ENCODE measurements at places on chromosomes 12 and 14.

GRCh38 chr14:86015941-86016340 lies 486.0 kb downstream of the FLRT2 start:
- DNase-seq = no peak

GRCh38 chr14:78614593-78614992 lies 444.4 kb downstream of the NRXN3 start:
- no peak for DNase-seq

- DNase-seq = no peak
Observed at GRCh38 chr14:76937181-76938091, 91.1 kb downstream of the IRF2BPL start.

- no peak for DNase-seq
Observed at GRCh38 chr12:3722368-3722767, 30.5 kb downstream of the CRACR2A start.

- DNase-seq = no peak
Observed at GRCh38 chr14:68450391-68451120, 342.3 kb downstream of the ZFP36L1 start.

DNA sequence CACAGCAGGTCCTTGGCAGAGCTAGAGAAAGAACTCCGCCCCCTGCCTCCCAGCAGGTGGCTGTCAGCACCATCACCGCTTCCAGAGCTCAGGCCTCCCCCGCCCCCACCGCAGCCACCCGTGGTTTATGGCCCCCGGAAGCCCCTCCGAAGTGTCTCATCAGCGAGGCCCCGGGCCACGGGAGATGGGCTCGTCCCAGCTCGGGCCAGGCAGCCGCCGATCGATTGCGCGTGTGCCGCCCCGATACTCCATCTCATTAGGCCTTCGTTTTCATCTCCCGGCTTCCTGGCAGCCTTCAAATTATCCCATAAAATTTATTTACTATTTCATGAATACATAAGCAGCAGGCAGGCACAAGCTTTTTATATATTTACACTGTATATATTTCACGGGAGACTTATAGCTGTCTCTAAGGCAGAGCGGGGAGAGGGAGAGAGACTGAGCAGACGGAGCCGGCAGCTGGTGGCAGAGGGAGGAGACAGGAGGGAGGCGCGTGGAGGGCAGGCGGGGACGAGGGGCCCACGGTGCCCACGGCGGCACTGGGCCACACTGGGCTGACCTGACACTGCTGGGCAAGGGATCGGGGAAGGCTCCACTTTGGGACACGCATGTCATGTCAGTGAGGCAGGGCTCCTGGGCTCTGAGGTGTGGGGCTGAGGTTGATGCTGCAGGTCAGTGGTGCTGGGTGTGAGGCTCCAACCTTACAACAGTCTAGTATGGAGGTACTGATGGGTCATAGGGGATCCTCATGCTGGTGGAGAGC lies 241.2 kb downstream of the RBM19 start:
- no peak for DNase-seq

DNA sequence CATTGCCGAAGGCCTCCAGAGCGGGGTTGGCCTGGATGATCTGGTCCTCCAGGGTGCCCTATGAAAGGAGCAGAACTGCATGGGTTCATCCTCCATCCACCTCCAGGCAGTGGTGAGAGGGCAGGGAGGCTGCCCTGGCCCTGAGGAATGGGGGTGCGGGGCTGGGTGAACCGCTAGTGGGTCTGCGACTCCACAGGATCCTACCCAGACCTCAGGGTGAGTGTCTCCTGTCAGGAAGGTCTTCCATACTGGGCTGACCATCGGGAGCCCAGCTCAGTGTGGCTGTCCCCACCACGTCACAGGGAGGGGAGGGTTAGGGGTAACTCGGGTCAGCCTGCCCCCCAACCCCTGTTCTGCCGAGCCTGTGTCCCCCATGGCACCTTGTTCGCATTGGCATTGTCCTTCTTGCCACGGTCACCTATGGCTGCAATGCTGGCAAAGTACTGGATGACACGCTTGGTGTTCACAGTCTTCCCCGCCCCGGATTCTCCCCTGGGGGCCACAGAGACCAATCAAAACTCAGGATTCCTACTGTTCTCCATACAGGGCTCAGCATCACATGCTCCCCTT lies 3.7 kb downstream of the MYH6 start:
- no peak for DNase-seq

- no peak for DNase-seq
Observed at GRCh38 chr12:103373088-103373523, 122.7 kb downstream of the C12orf42 start.

DNA sequence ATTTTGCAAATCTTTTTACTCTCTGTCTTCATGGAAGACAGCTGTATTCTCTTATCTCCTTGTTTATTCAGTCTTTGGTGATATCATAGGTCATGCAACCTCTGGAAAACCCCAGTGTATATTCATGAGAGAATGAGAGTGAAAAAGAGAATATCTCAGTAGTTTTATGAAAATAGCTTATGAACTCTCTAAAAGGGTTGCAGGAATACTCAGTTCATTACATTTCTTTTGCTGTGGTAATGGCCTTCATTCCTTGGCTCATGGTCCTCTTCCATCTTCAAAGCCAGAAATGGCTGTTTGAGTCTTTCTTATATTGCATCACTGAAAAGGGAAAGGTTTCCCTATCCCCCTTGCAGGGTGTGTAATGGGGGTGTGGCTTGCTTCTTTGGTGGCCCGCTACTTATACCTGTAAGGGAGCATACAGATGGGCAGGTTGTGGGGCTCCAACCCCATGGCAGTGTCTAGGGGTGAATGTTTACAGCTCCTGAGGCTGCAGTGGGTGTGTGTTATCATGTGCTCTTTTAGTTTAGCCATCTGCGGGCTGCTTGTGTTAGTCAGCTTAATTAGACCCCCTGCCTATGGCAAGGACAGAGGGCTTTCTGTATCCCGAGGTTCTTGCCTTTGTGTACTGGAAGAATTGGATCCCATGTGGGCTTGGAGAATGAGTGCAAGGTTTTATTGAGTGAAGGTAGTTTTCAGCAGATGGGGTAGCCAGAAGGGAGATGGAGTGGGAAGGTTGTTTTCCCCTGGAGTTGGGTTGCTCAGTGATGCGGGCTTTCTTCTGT lies 150.2 kb downstream of the CCDC91 start:
- DNase-seq = no peak

- no peak for DNase-seq
Observed at GRCh38 chr12:109810954-109811623, 22.1 kb downstream of the TRPV4 start.

- no peak for DNase-seq
Observed at GRCh38 chr12:38736821-38737220, 168.6 kb downstream of the CPNE8 start.

DNA sequence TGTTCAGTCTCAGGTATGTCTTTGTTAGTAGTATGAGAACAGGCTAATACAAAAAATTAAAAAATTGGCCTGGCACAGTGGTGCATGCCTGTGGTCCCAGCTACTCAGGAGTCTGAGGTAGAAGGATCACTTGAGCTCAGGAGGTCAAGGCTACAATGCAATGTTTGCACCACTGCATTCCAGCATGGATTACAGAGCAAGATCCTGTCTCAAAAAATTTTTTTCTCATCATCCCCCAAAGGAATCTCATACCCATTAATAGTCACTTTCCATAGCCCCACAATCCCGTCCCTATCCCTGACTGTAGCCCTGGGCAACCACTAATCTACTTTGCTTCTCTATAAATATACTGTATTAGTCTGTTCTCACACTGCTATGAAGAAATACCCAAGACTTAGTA lies 57.8 kb downstream of the TTC8 start:
- DNase-seq = no peak

DNA sequence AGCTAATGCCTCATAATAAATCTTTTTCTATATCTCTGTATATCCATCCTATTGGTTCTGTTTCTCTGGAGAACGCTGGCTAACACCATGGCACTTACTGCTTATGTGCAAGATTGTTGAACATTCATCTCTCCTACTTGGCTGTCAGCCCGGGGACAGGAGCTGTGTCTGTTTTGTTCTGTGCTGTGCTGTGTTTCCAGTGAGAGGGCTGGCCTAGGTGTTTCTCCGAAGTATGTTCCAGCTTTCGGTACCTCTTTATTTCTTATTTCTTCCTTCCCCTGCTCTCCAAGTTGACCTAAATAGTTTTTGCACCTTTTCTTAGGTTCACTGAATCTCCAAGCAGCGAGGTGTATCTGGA lies 18.8 kb upstream of the NR4A1 start:
- DNase-seq = no peak

GRCh38 chr12:105409801-105410471 lies 79.4 kb downstream of the C12orf75 start:
- DNase-seq = no peak

GRCh38 chr12:87827638-87828264 lies 201.4 kb downstream of the C12orf50 start:
- DNase-seq = no peak

GRCh38 chr14:75492832-75493591 lies 29.3 kb upstream of the BATF start:
- DNase-seq = no peak

DNA sequence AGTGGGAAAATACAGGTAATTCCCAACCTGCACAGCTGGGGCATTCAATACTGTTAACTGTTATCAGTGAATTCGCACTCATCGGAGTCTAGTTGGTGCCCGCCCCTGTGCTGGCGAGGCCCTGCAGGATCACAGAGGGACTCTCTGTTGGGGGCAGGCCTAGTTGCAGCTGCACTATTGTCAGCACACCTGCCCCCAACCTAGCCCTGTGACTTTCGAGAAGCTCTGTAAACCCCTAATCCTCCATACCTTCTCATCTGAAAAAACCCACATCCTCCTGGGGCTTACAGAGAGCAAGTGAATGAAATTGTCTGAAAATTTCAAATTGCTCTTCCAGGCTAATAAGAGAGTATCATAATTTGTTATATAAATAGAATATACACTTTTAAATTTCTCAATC lies 132.2 kb upstream of the NUDT4 start:
- DNase-seq = no peak

- DNase-seq = no peak
Observed at GRCh38 chr12:119505001-119505400, 88.6 kb upstream of the TMEM233 start.

GRCh38 chr12:92065639-92066038 lies 80.0 kb downstream of the BTG1 start:
- no peak for DNase-seq

- no peak for DNase-seq
Observed at GRCh38 chr14:60695327-60695726, 28.8 kb downstream of the SIX4 start.

DNA sequence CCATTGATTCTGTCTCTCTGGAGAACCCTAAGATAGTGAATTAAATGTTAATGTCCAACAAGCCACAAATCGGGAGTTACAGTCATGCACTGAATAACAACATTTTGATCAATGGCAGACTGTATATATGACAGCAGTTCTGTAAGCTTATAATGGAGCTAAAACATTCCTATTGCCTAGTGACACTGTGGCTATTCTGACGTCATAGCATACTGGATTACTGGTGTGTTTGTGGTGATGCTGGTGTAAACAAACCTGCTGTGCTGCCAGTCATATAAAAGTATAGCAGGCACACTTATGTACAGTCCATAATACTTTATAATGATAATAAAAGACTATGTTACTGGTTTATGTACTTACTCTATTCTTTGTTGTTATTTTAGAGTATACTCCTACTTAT lies 56.7 kb upstream of the BICD1 start:
- no peak for DNase-seq

DNA sequence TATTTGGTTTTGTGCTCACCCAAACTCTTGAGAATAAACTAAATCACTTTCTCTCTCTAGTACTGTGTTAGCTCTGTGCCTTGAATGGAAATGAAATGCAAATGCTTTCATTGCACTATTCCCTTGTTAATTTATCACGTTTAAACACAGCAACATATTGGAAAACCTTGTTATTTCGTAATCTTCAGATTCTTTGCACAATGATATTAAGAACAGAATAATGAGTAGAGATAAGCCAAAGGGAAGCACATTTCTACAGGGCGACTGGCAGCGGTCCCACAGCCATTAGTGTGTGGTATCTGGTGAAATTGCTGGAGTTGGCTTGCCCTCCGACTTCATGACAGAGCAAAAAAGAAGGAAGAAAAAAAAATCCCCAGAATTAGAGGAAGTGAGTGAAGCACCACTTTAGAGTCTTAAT lies 166.1 kb upstream of the E2F7 start:
- DNase-seq = no peak

DNA sequence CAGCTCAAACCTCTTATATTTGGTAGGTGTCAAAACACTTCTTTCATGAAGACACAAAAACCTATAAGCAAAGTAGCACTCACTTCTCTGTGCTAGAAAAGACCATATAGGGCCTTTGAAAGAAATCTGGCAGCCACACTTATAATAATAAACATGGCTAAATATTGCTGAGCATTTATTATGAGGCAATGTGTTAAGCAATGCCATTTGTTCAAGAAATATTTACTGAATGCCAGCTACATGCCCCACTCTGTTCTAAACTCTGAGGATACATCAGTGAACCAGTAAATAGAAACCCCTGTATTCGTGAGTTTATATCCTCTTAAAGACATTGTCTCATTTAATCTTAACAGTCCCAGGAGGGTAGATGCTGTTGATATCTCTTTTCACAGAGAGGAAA lies 52.0 kb downstream of the RNFT2 start:
- DNase-seq = no peak

- no peak for DNase-seq
Observed at GRCh38 chr14:79825046-79825521, 386.2 kb downstream of the DIO2 start.

DNA sequence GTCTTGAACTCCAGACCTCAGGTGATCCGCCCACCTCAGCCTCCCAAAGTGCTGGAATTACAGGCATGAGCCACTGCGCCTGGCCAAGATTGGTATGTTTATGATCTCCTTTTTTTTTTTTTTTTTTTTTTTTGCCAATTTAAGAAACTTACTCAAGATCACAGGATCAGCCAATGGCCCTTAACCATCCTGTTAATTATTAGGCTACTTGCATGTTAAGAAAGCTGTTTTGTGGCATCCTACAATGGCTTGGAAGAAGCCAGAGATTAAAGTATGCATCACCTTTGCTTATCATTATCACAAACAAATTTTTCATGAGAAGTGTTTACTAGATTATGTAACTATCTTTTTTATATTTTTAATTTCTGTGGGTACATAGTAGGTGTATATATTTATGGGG lies 140.2 kb downstream of the BCAT1 start:
- no peak for DNase-seq

- no peak for DNase-seq
Observed at GRCh38 chr14:76829013-76829365, 2.8 kb downstream of the LRRC74A start.

GRCh38 chr12:19951664-19952063 lies 416.7 kb upstream of the PDE3A start:
- DNase-seq = no peak

DNA sequence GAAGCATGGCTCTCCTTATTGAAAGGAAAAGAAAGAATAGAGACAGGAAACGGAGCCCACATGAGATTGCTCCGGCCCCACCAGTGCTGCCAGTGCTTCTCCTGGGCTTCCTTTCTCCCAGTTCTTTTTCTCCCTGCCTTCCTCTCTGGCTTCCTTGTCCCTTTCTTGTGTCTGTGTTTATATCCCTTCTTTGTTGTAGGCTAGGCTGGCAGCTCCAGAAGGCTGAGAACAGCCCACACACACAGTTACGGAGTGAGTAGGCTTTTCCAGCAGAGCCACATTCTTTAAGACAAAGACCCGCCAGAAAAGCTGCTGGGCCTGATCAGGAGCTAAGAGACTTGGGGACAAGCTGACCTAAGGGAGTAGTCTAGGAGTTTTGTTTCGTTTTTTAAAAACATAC lies 13.0 kb downstream of the CIPC start:
- DNase-seq = no peak

- no peak for DNase-seq
Observed at GRCh38 chr14:73526036-73526984, 10.6 kb upstream of the ACOT1 start.

- no peak for DNase-seq
Observed at GRCh38 chr14:89566644-89567415, 149.8 kb upstream of the FOXN3 start.

- no peak for DNase-seq
Observed at GRCh38 chr12:102765736-102766135, 151.3 kb downstream of the PAH start.
